ENCODE measurements at places on chromosomes 1 and 21.

- ATAC-seq, result no peak
Observed at GRCh38 chr1:233473549-233474204, 140.2 kb upstream of the KCNK1 start.

- no peak for ATAC-seq
Observed at GRCh38 chr1:64356636-64357256, 113.2 kb upstream of the CACHD1 start.

DNA sequence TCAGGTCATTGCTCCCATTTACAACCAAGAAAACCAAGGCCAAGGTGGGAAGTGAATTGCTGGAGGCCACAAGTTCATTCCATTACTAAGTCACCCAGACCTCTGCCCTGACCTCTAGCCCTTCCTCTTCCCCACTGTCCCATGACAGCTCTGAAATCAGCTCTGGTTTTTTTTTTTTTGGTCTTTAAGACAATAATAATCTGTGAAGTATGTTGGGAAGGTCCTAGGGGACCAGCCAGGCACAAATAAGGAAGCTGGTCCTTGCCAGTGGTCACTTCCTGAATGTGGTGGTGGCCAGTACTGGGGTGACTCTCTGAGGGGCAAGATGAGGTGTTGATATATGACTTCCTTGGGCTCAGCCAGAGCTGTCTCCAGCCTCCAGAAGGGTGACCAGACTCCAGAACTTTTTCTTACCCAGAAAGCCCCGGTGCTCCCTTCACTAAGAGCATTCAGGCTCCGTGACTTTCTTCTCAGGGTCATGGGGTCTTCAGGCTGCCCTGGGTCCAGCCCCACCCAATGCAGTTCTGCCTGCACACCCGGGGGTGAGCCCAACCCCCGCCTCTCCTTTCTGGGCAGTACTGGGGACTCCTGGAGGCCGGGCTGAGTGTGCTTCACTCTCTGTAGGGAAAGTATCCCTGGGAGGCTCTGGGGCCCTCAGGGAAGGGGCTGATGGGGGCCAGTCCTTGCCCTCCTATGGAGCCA, 159.6 kb downstream of the PTPRU start:
- ATAC-seq, result no peak

GRCh38 chr1:183039330-183039729, 16.1 kb downstream of the LAMC1 start:
- ATAC-seq, result no peak

DNA sequence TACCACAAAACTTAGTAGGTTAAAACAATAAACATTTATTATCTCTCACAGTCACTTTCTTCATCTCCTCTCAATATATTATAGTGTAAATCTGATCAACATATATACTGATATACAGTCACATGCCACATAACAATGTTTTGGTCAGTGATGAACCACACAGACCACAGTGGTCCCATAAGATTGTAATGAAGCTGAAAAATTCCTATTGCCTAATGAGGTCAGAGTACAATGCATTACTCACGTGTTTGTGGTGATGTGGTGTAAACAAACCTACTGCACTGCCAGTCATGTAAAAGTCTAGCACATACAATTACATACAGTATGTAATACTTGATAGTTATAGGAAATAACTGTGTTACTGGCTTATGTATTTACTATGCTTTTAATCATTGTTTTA, 30.1 kb downstream of the OLFML3 start:
- ATAC-seq, result no peak

DNA sequence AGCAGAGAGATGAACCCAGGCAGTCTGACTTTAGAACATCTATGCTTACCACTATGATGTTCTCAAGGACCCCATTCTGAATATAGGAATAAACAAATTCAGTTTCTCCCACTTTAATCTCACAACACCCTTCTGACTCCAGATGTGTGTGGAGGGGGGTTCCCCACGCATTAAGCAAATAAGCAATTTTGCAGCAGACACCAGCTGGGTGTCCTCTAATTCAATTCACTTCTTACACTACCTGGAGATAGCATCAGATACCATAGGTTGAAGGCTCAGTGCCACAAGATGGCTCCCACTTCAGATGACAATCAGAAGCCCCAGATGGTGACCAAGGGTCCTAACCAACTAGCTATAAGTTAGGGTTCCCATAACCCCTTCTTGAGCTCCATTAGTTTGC, 30.3 kb upstream of the CEP350 start:
- no peak for ATAC-seq
